Myocyte (in vitro differentiated cells): ENCODE measurements at places on chromosomes 16 and 17.
A peak's percentile ranks its signal among the peaks of the same experiment; 100 is the strongest.

DNA sequence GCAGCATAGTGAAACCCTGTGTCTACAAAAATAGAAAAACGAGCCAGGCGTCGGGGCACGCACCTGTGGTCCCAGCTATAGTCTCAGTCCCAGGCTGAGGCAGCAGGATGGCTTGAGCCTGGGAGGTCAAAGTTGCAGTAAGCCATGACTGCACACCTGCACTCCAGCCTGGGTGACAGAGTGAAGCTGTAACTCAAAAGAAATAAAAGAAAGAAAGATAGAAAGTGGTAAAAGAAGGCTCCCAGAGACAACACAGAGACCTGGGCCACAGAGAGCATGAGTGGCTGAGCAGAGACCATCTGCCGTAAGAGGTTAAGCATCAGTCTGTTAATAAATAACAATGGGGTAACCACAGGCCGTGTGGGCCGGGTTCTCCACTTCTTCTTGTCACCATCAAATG, 15.3 kb upstream of the HEXD start:
- no peak for DNase-seq

- DNase-seq = peak; percentile 41
These were observed at the start of gene MMP28 for GRCh38 chr17:35795007-35795870. Gene MMP28 (minus strand): TSS chr17:35795641. CDS start chr17:35795377, 264 bp downstream.

DNA sequence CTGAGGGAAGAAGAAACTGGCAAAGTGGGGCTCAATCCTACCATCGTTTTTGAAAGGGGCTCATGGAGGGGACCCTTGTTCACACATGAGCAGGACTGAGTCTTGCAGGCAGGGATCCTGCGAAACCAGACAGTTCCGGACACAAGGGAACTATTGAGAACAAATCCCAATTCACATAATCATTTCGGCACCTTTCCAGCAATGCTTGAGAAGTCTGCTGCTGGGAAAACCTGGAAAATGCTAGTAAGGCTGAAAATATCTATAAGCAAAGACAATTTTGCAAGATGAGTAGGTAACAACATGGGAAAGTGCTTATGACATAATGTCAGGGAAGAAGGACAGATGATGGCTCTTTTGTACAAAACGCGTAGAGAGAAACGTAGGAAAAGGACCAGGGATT, 52.1 kb upstream of the BPTF start:
- DNase-seq = no peak

DNA sequence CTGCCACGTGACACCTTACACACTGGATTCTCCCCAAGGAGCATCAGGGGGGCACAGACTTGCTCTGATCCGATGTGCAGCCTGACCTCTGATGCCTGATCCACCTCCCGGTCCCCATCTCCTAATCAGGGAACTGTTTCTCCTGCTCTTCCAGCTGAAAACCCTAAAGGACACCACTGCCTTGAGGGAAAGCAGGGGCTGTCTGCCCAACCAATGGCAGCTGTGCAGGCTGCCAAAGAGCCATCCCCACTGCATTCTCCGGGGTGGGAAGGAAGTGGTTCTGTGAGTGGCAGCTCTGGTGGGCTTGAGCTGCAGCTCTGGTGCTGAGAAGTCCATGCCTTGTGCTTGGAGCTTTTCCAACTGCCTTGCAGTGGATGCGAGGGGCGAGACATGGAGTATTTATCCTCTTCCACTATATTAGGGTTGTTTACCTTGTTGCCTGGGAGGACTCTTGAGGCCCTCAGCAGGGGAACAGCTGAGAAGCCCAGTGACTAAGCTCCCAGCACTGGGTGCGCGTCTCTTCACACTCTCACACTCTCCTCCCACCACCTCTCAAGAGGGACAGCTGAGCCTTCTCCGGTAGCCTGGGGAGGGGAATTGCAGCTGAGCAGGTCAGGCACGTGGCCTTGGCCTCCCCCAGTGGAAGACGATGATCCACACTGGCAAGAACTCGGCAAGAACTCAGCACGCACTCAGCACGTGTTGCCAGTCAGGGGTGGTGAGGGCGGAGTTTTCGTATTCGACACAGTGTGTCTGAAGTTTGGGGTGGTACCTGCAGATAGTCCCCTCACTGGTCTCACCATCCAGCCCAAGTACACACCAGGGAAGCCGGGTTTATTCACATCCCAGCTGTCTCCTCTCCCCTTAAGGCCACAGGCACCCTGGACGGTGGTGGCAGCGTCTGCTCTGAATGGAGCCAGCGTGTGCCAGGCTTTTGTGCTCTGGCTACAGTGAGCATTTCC, 21.1 kb upstream of the SPATA32 start:
- DNase-seq = peak; percentile 100

DNA sequence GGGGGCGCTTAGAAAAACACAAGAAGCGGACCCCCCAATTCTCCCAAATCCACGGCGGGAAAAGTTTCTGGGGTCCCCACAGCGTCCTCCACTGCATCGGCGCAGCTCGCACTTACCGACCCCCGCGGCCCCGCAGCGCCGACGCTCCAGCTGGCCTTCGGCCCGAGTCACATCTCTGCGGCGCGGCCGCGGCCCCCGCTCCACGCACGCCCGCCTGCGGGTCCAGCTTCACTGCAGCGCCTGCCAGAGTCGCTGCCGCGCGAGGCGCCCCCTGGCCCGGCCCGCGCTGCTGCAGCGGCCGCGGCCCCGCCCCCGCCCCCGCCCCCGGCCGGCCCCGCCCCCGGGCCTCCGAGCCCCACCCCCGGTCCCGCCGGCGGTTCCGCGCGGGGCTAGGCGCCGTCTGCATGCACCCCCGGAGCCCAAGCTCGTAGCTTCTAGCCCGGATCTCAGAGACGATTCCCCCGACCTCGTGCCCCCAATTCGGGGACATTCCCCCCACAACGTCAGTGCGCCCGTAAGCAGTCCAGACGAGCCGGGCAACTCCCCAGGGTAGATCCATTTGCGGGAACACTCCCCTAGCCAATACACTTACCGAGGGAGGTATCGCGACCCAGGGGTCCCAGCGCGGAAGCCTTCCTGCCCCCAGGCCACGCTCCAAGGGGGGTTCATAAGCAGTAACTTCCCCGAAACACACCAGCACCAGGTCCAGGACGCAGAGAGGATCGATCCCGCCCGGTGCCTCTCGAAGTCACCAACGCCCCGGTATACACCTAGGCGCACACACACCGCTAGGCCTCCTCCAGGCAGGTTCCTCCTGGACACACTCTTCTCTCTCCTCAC, at the start of gene GPRC5B:
TSS of gene GPRC5B (minus strand) at position 238 of the 840 bp plus-strand sequence. CDS start 12,003 bp downstream, outside the sequence.
- DNase-seq = peak; percentile 62

- DNase-seq = no peak
These were observed 13.7 kb downstream of the PPY start for GRCh38 chr17:43928609-43929008.

GRCh38 chr17:54996441-54996840, 27.9 kb downstream of the STXBP4 start:
- no peak for DNase-seq

- no peak for DNase-seq
These were observed 4.4 kb downstream of the STX1B start for GRCh38 chr16:31006086-31006385.

DNA sequence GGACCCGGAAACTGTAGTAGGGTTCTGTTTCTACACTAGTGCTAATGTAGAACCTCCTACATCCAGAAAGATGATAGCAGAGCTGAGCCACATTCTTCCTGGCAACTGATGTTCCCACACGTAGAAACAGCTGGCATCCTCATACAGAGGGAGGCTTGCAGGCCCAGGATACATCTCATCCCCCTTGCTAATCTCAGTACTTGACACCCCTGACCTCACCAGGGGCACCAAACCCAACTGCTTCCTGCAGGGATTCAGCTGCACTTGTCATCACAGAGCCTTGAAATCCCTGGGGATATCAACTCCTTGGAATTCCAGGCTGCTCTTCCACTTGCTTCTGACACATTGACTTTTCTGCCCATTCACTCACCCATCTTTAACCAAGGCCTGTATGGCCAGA, 75.2 kb upstream of the HSBP1 start:
- peak; percentile 57 for DNase-seq

DNA sequence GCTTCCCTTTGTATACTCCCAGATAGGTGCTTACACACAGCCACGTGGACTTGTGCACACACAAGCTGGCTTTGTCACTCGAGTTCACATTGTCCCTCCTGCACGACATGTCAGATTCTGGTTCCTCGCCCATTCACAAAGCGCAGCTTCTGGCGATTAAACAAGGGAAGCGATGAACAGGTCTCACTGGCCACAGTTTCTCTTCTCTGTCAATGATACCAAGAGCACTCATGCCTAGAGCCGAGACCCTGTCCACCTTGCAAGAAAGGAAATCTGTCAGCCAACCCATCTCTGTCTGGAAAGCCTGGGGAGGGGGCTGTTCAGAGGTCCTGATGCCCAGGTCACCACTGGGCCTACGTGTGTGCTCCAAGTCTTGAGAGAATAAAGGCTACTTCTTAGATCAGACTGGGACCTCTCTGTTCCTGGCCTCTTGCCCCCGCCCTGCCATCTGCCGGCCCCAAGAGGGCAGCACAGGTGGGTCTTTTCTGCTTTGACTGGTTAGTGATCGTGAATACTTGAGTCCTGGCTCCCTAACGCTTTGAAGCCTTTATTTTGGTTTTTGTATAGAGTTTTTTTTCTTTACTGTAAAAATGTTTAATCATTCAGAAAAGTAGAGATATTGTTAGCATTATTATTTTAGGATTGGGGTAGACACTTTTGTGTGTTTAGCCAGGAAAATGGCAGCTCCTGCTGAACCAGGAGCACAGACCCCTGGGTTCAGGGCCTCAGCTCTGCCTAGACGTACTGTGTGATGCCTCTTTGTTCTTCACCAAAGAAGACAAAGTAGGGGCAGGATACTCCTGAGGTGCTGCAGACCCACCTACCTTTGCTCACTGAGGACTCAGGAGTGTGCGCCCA, 104.7 kb downstream of the MRM1 start:
- DNase-seq = peak; percentile 37

GRCh38 chr16:81457326-81458133, 12.9 kb downstream of the CMIP start:
- DNase-seq = peak; percentile 27

DNA sequence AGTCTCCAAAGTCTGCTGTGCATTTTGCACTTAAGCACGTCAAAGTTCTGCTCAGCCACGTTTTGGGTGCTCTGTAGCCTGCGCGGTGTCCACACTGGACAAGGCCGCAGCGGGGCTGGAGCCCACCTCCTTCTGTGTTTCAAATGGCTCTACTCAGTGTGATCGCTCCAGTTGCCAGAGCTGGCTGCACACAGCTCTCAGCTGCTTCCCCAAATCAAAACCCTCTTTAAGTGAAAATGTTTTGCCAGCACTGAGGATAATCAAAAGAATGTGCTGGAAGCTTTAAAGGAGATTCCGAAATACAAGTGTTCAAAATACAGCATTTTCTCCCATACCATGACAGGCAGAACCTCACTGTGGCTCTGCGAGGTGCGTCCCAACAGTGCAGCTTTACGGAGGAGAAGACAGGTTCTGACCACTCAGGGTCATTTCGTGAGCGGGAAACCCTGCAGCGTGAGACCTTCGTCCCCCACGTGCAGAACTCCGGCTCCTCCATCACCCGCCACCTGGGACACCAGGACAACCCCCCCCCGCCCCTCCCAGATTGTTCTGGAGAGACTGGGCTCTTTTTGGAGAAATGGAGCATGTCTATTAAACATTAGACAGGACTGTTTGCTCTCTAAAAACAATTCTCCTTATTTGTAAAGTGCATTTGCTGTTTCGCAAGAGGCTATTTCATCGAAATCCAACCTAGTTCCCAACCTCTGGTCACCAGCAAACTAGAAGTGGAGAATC, 16.6 kb downstream of the TBC1D16 start:
- DNase-seq = no peak

DNA sequence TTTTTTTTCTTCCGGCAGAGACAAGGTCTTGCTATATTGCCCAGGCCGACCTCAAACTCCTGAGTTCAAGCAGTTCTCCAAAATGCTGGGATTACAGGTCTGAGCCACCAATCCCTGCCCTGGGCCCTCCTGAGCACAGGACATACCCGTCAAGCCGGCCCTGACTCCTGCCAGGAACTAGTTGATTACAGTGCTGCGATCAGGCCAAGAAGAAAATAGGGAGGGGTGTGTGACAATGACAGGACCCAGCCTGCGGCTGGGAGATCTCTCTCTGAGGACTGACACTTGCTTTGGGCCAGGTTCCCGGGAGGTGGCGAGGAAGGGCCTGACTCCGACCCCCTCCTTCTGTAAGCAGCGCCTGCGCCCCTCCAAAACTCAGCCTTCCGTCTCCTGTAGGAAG, 276.6 kb downstream of the MRTFB start:
- DNase-seq = no peak

DNA sequence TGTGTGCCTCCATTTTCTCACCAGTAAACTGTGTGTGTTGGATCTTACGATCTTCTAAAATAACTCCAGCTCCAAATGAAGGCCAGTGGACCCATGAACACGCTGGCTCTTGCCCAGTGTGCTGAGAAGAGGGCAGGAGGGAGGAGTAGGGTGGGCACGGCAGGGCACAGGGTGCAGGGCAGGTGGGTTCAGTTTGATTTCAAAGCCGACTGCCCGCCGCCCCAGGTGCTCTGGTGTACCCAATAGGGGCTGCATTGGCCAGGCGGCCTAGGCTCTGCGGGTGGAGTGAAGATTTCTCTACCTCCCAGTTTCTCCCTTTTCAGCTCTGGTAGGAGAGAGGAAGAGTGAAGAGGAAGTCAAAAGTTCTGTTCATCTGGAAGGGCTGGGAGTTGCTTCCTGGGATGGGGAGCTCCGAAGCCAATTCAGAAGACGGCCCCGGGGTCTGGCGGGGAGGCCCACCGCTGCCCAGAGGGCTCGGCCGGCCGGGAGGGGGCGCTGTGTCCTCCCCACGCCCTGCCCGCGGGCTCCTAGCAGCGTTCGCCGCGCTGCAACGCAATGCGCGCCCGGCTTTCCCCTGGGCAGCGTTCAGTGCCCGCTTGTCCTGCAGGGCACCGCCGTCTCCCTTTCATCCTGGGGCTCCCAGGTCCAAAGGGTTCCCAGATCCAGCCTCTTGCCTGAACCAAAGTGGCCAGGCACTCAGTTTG, 1.1 kb upstream of the CRHR1 start:
- DNase-seq = no peak

GRCh38 chr16:53130159-53131049, 75.6 kb downstream of the CHD9 start:
- peak; percentile 95 for DNase-seq

DNA sequence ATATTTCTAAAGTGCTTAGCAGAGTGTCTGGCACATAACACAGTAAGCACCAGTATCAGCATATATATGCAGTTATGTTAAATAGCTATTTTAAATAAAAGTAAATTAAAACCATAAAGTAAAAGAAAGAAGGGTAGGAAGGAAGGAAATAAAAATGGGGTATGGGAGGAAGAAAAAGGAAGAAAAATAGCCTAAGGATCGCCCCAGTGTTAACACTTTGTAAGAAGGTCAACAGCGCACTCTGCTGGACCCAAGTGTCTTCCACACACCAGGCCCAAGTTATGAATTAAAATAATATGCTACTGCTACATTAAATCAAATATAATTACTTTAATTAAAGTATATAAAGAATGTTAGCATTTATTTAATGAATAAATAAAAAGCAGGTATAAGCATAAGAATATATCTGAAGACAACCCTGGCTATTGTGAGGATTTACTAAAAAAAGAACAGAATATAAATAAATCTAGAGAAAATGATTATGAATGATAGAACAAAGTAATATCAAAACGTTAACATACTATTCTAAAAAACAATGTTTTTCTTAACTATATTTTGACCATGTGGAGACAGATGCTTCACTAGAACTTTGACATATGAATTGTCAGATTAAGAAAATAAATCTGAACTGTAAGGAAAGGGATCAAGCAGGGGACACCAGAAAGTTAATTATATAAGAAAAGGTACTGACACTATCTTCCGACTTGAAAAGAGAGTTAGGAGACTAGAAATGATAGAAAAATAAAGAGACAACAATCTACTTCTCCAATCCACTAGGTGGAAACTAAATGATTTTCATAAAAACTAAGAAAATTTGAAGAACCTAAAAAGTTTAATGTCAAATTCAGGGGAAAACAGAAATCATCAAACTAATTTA, 25.9 kb downstream of the BRIP1 start:
- DNase-seq = peak; percentile 82

- DNase-seq = no peak
These were observed 165.7 kb downstream of the SHISA6 start for GRCh38 chr17:11406716-11407115.
